ENCODE measurements at places on chromosomes 4 and X. TPM values are rescaled to one million over a fixed set of nuclear protein-coding genes. Genes with fewer than 3 reads are reported as not detected.

DNA sequence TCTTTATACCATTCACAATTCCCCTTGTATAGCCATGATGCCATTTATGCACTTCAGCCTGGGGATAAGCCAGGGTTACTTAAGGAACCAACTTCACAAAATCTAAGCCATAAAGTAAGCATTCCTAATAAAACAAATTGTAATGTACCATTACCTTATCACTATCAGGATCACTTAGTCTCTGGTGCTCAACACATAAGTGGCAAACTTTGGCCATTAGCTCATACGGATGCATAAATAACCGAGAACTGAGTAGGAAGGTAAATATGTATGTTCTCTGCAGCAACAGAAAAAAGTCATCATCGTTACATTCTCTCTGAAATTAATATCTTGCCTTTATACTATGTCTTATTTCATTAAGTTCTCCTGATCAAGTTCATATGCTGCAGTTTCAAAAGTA is 14.4 kb downstream of the RASGEF1B start:
- H3K4me3 ChIP-seq: no peak overlapping the region
- no peaks in the 10 kb centered on the region for H3K27me3 ChIP-seq
- H3K36me3 ChIP-seq: peaks cover 69% of the 10 kb centered on the region
- H3K4me1 ChIP-seq: peaks cover 5% of the 10 kb centered on the region
- no peak for DNase-seq
- no peak overlapping the region for H3K27ac ChIP-seq

TACR3 gene
- 0.24 TPM for total RNA-seq

GRCh38 chr4:18366892-18367291 is 345.3 kb upstream of the LCORL start:
- no peaks in the 10 kb centered on the region for H3K36me3 ChIP-seq
- DNase-seq: no peak
- no peaks in the 10 kb centered on the region for H3K27me3 ChIP-seq
- H3K27ac ChIP-seq: no peak overlapping the region

GRCh38 chr4:8459867-8460445 is 19.4 kb downstream of the TRMT44 start:
- H3K27me3 ChIP-seq: no peaks in the 10 kb centered on the region
- no peak overlapping the region for H3K27ac ChIP-seq
- no peak overlapping the region for H3K4me3 ChIP-seq
- H3K4me1 ChIP-seq: no peaks in the 10 kb centered on the region

- peaks cover 45% of the 10 kb centered on the region for H3K36me3 ChIP-seq
- H3K27ac ChIP-seq: no peak within 1 kb of the TSS
- no peaks in the 10 kb centered on the region for H3K4me1 ChIP-seq
- DNase-seq: no peak
- H3K27me3 ChIP-seq: no peaks in the 10 kb centered on the region
These were observed at the start of gene ITGB1BP2 for GRCh38 chrX:71301195-71301924. ITGB1BP2 (plus strand) TSS chrX:71301750; CDS start chrX:71301807, 57 bp downstream.

DNA sequence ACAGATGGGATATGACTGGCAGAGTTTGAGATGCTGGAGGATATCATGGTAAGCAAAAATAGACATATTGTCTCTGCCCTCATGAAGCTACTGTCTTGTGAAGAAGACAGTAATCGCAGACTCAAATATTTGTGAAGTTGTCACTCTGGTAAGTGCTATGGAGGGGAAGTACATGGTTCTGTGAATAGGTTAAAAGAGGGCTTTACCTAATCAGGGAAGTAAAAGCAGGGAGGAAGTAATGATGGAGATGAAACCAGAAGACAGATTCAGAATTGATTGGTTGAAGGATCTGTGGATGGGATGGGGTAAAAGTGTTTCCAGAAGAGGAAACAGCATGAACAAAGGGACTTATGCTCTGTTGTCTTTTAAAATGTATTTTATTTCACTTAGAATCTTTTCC is 19.3 kb upstream of the MAGED1 start:
- no peak overlapping the region for H3K27ac ChIP-seq
- no peaks in the 10 kb centered on the region for H3K36me3 ChIP-seq
- no peaks in the 10 kb centered on the region for H3K27me3 ChIP-seq
- H3K4me3 ChIP-seq: no peak overlapping the region

- H3K27me3 ChIP-seq: no peaks in the 10 kb centered on the region
- peak; percentile 58 for DNase-seq
- no peaks in the 10 kb centered on the region for H3K36me3 ChIP-seq
- peaks cover 21% of the 10 kb centered on the region for H3K4me1 ChIP-seq
- H3K27ac ChIP-seq: no peak overlapping the region
These were observed 239.0 kb upstream of the JADE1 start for GRCh38 chr4:128570387-128570975.

GRCh38 chr4:742742-743311 is 37.2 kb downstream of the PCGF3 start:
- peak; percentile 78 for DNase-seq
- H3K4me1 ChIP-seq: no peaks in the 10 kb centered on the region
- H3K36me3 ChIP-seq: peaks cover 40% of the 10 kb centered on the region
- H3K27ac ChIP-seq: no peak overlapping the region
- no peak overlapping the region for H3K4me3 ChIP-seq
- H3K27me3 ChIP-seq: no peaks in the 10 kb centered on the region

GRCh38 chrX:11430271-11430670 is 137.1 kb downstream of the AMELX start:
- H3K4me3 ChIP-seq: no peak overlapping the region

- no peak overlapping the region for H3K4me3 ChIP-seq
- H3K36me3 ChIP-seq: no peaks in the 10 kb centered on the region
- H3K27me3 ChIP-seq: no peaks in the 10 kb centered on the region
These were observed 73.3 kb downstream of the PRPS1 start for GRCh38 chrX:107701493-107702121.

UXT gene
- total RNA-seq: 85.5 TPM

DNA sequence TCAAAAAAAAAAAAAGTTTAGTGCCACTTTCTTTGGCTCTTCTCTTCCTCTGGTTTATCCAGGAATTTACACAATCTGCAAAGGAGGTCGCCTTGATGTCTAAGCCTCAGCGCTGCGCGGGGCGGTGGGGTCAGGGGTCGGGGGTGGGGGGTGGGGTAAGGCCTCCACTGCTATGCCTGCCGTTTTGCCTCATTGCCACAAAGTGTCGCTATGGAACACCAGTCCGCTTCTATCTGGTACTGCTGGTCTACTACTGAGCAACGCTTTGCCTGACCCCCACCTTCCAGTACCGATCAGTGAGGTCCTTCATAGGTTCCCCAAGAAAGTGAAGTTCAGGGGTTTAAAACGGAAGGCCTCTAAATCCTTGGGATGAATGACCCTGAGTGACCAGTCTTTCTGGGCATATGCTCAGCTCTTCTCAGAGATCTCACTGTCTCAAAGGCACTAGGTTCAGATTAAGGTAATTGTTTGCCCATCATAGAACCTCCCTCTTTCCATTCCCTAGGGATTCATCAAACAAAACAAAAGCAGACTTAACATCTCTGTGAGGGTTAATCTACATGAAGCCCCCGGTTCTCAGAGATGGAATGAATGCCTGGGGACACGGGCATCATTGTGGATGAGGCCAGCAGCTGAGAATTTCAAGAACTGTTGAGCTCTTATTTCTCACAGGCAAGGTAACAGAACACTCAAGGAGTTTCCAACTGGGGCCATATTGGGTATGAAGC is 16.9 kb upstream of the TSR2 start:
- no peaks in the 10 kb centered on the region for H3K27me3 ChIP-seq
- no peak for DNase-seq
- no peak overlapping the region for H3K27ac ChIP-seq
- no peak overlapping the region for H3K4me3 ChIP-seq
- no peaks in the 10 kb centered on the region for H3K4me1 ChIP-seq
- no peaks in the 10 kb centered on the region for H3K36me3 ChIP-seq

VCX3A gene
- not detected for total RNA-seq

GRCh38 chrX:44343412-44344141 is at the start of gene EFHC2:
EFHC2 (minus strand) TSS chrX:44343672; CDS start chrX:44343588, 84 bp downstream.
- no peaks in the 10 kb centered on the region for H3K36me3 ChIP-seq
- peak within 1 kb of the TSS; percentile 41 for H3K4me3 ChIP-seq
- H3K4me1 ChIP-seq: no peaks in the 10 kb centered on the region
- H3K27me3 ChIP-seq: no peaks in the 10 kb centered on the region

GRCh38 chrX:51608126-51608525 is 10.6 kb downstream of the CENPVL3 start:
- no peak overlapping the region for H3K4me3 ChIP-seq
- H3K36me3 ChIP-seq: no peaks in the 10 kb centered on the region
- no peaks in the 10 kb centered on the region for H3K4me1 ChIP-seq
- no peak for DNase-seq
- H3K27me3 ChIP-seq: no peaks in the 10 kb centered on the region
- H3K27ac ChIP-seq: no peak overlapping the region

COQ2 gene
- total RNA-seq: 14.6 TPM

RAI2 gene
- 26.5 TPM for total RNA-seq

HSFX2 gene
- not detected for total RNA-seq

PABPC4L gene
- total RNA-seq: 0.56 TPM

- no peak overlapping the region for H3K4me3 ChIP-seq
- H3K36me3 ChIP-seq: no peaks in the 10 kb centered on the region
- DNase-seq: no peak
- H3K27ac ChIP-seq: no peak overlapping the region
- H3K27me3 ChIP-seq: no peaks in the 10 kb centered on the region
These were observed 56.5 kb upstream of the ANKRD17 start for GRCh38 chr4:73315091-73315490.

GRCh38 chr4:122639181-122639580 is 18.3 kb upstream of the IL21 start:
- DNase-seq: no peak
- no peaks in the 10 kb centered on the region for H3K27me3 ChIP-seq
- H3K4me3 ChIP-seq: no peak overlapping the region
- H3K27ac ChIP-seq: no peak overlapping the region
- H3K36me3 ChIP-seq: no peaks in the 10 kb centered on the region
- no peaks in the 10 kb centered on the region for H3K4me1 ChIP-seq

DNA sequence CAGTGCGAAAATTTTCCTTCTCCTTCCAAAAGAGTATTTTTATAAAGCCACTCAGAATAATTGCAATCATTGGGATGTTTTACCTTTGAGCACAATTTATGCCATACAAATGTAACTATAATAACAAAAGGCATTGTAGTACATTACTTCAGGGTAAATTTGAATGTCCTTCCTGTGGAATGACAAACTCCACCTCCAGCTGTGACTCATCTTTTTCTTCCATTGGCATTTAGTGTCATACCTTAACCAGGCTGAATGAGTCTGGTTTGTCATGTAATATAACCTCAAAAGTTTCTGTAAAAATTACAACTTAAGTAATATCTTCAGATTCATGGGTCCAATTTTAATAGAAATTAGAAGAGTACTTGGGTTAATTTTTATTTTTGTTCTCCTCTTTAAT is 93.3 kb downstream of the TMEM47 start:
- H3K36me3 ChIP-seq: no peaks in the 10 kb centered on the region
- DNase-seq: no peak
- H3K27ac ChIP-seq: no peak overlapping the region
- H3K4me1 ChIP-seq: no peaks in the 10 kb centered on the region

OPRPN gene
- total RNA-seq: not detected

- no peak overlapping the region for H3K27ac ChIP-seq
- DNase-seq: no peak
- no peaks in the 10 kb centered on the region for H3K4me1 ChIP-seq
- H3K27me3 ChIP-seq: no peaks in the 10 kb centered on the region
These were observed 70.9 kb upstream of the RXFP1 start for GRCh38 chr4:158450741-158451140.

PLP1 gene
- total RNA-seq: 0.59 TPM

TMPRSS11F gene
- not detected for total RNA-seq

ASB12 gene
- not detected for total RNA-seq

GRCh38 chrX:30513284-30513683 is 64.3 kb downstream of the TASL start:
- no peaks in the 10 kb centered on the region for H3K27me3 ChIP-seq
- H3K27ac ChIP-seq: no peak overlapping the region
- no peaks in the 10 kb centered on the region for H3K4me1 ChIP-seq

GRCh38 chrX:22012931-22013330 is 19.2 kb upstream of the PHEX start:
- H3K36me3 ChIP-seq: no peaks in the 10 kb centered on the region
- H3K27ac ChIP-seq: no peak overlapping the region

DNA sequence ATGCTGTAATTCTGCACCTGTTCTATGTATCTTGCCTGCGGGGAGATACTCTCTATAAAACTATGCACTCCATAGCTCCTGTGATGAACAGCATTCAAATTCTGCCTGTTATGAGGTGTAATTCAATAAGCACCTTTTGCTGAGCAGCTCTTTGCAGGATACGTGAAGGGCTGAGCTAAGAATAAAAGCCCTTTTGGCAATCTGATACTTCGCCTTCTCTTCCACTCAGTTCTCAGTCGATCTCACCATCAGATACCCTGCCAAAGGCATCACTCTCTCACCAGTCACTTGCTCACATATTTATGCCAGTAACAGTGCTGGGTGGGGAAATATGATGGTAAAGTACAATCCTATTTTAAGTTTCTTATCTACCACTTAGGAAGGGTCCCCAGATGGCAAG is 67.2 kb downstream of the RPS3A start:
- H3K4me3 ChIP-seq: no peak overlapping the region
- peaks cover 20% of the 10 kb centered on the region for H3K36me3 ChIP-seq
- no peak for DNase-seq
- H3K27ac ChIP-seq: no peak overlapping the region
- peaks cover 28% of the 10 kb centered on the region for H3K4me1 ChIP-seq
- H3K27me3 ChIP-seq: no peaks in the 10 kb centered on the region

OR13H1 gene
- total RNA-seq: not detected

OCRL gene
- 20.1 TPM for total RNA-seq

ACSL4 gene
- total RNA-seq: 87.7 TPM

IL2 gene
- total RNA-seq: not detected

GAGE2A gene
- total RNA-seq: not detected

BMX gene
- total RNA-seq: 3.0 TPM

DNA sequence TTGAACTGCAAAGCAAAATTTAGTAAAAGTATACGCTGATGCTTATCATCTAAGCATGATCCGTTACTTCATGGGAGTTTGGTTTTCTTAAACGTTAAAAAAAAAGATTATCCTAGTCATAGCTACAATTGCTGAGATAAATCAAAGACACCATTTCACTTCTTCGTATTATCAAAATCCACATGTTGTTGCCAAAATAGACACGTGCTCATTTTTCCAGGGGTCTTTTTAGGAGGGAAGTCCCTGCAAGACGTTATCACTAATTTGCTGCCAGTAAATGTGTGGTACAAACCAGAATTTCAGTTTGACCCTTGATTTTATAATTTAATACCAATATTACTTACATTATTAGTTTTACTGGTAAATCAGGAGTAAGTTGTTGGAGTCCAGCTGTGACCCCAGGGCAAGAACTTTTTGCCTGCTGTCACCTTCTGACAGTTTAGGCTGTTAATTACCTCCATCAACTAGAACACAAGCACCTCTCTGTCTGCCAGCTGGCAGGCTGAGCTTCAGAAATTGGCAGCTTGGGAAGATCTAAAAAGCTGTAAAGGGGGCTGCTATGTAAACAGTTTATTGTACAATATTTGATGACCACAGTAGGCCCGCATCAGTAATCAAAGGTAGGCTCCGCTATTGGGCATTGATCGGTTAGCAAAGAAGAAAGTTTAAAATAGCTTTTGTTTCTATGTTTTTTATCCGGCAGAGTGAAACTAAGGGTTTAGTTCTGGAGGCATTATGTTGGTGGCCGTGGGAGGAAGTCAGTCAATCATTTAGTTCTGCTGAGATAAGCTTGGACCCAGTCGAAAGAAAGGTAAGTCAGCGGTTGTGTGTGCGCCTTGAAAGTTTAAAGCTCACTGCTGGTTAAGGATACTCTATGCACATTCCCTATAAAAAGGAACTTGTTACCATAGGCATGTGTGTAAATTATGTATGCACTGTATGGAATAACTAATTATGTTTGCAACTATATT is 196.4 kb downstream of the FBXO8 start:
- no peak overlapping the region for H3K27ac ChIP-seq
- DNase-seq: no peak
- H3K4me3 ChIP-seq: no peak overlapping the region
- H3K27me3 ChIP-seq: no peaks in the 10 kb centered on the region
